ENCODE measurements at places on chromosomes 16 and 17. TPM values are rescaled to one million over a fixed set of nuclear protein-coding genes. Genes with fewer than 3 reads are reported as not detected.
A peak's percentile ranks its signal among the peaks of the same experiment; 100 is the strongest.

GRCh38 chr17:72282439-72283029 lies 161.7 kb downstream of the SOX9 start:
- DNase-seq = no peak

DNA sequence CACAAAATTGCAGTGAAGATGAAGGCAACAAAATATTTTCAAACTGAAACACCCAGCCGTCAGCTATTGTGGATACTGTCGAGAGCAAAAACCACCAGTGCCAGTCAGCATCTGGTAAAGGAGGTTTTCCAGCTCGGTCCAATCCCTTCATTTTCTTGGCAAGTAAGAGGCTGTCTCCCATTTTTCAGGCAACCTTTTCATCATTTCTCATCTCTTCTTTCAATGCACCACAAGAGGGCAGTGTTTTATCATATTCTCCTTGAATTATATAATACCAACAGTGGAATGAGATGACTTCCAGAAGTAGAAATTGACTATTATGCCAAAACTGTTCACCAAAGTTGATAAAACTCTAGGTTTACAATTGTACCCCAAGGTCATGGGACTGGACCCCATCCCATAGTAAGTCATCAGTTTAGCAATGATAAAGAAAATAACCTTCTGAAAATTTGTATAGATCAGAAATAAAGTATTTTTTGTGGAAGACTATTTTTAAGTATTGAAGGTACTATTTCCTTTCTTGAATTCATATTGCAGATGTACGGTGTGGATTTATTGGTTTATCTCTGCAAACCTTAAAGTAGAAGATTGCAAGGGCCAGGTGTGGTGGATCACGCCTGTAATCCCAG lies 16.8 kb downstream of the NQO1 start:
- peak; percentile 45 for DNase-seq

DNA sequence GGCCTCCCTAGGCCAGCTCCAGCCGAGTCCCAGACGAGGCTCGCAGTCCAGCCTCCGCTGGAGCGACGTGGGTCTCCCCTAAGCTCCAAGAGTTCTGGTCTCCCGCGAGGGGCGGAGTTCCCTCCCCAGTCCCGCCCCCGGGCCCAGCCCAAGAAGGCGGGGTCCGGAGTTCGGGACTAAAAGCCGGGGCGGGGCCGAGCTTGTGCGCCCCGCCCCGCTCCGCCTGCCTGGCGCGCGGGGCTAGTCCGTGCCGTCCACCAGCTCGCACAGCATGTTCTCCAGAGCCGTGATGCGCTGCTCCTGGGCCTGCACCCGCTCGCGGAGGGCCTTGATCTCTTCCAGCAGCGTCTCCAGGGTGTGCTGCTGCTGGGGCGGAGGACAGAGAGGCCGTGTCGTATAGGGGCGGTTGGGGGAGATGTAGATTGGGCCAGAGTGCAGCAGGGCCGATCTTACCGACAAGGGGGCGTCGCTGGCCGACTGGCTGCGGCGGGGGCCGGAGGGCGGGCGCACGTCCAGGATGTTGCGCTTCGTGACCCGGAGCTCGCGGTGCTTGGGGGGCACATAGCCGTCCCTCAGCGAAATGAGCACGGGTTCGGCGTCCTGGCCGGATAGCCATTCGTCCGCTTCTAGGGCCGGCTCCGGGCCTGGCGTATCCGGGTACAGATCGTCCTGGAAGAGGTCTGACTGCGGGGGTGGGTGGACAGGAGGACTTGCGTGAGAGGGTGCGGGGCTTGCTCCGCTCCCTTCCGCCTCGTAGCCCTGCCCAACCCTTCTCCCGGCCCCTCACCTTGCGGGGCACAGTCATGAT lies 7.0 kb downstream of the CORO6 start:
- peak; percentile 98 for DNase-seq

GRCh38 chr17:31321481-31321880 lies at the start of gene EVI2A:
EVI2A (minus strand) TSS chr17:31321622; CDS start chr17:31319013, 2,609 bp downstream.
- DNase-seq = peak; percentile 10

GRCh38 chr16:4852221-4852872 lies 5.1 kb downstream of the UBN1 start:
- DNase-seq = peak; percentile 60

GRCh38 chr16:3060339-3061127 lies 4.9 kb upstream of the IL32 start:
- no peak for DNase-seq

- DNase-seq = peak; percentile 82
These were observed 127.1 kb upstream of the PLCG2 start for GRCh38 chr16:81651758-81652718.

DNA sequence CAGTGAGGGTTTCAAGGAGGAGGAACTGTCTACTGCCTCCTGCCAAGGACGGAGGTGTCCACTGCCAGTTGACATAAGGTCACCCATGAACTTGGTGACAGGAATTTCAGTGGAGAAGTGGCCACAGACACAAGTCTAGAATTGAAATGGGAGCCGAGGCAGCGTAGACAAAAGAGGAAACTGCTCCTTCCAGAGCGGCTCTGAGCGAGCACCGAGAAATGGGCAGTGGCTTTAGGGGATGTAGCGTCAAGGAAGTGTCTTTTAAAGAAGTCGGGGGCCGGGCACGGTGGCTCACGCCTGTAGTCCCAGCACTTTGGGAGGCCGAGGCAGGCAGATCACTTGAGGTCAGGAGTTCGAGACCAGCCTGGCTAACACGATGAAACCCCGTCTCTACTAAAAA lies 3.1 kb upstream of the SERPINF1 start:
- DNase-seq = no peak

The TP53TG3F gene
- polyA plus RNA-seq = 1.3 TPM

The BEAN1 gene
- polyA plus RNA-seq = not detected
